ENCODE measurements at places on chromosomes 7 and 10.

DNA sequence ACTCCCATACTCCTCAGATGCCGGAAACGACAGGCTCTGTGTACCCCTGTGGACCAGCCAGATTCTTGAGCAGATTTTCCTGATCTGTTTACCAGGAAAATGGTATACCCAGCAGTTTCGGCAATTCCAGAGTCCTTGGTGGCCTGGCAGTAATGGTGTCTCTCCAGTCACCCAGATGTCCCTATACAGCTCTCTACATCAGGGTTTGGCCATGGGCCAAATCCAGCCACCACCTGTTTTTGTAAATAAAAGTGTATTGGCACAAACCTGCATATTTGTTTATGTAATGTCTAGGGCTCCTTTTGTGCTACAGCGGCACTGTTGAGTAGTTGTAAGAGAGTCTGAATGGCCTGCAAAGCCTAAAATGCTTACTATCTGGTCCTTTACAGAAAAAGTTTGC, 491.3 kb downstream of the RPS24 start:
- DNase-seq, result no peak

DNA sequence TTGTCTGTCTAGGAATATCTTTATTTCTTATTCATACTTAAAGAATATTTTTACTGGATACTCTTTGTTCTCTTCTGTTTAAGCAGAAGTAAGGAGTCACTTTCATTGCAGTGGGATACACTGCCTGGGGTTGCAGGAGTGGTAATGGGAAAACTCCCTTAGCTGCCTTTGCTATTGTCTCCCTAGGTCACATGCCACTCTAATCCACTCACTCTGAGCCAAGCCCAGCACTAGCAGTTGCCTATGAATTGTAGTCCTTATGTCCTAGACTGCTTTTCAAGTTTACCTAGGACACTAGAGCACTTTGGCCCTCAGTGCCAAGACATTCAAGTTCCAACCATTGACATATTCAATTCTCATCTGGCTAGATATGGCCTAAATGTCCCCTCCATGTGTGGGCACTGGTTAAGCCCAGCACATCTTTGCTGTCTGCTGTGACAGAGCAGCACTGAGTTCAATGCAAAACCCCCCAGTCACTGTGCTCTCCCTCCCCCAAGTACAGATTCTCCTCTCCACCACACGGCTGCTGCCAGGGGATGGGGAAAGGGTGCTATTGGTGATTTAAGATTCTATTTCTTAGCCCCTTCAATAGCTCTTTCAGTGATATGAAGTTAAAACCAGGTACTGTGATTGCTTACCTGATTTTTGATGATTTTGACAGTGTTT, 991.7 kb upstream of the KCND2 start:
- no peak for DNase-seq

DNA sequence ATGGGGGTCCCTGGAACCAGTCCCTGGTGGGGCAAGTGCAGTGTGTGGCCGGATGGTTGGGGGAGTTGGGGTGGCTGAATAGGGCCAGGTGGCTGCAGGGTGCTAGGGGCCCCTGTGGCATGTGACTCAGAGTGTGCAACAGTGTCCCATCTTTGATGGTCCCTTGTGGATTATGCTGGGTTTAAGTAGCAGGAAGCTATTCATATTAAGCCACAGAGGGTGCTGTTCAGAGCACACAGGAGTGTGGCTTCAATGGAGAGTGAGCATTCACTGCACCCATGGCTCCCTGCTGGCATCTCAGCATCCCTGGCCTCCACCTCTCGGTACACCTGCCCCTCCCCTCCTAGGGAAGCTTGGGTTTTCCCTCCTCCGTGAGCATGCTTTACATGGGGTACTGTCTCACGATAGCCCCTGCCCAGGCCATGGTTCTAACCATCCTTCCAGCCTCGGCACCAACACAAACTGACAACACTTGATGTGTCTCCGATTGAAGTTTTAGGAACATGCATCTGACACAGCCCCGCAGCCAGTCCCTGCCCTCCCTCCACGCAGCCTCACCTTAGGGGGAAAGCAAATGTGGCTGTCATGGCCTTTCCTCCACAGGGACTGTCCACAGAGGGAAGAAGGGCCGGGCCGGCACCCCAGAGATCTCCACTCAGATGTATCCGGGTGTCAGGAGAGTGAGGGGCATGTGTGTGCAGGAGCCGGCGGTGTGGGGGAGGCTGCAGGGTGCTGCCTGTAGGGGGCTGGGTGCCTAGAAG, 30.4 kb upstream of the PPIF start:
- no peak for DNase-seq

- DNase-seq, result no peak
Observed at GRCh38 chr10:34816501-34817002, 1.5 kb upstream of the PARD3 start.

- no peak for DNase-seq
Observed at GRCh38 chr7:50317221-50317678, 12.7 kb downstream of the IKZF1 start.

DNA sequence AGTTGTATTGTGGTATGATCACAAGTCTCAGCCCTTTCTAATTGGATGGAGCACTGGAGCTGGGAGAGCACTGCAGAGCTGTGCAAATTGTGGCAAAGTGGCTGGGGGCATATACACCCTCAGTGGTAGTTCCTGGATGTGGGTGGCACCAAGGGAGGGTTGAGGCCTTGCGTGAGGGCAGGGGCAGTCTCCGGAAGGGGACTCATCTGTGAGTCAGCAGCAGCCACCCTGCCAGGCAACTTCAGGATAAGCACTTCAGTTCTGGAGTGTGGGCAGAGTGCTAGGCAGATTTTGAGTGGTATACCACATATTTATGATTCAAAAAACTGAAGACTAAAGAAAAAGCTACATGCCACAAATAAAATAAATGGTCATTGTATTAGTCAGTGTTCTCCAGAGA, 210.5 kb downstream of the ETV1 start:
- no peak for DNase-seq

All from stimulated activated CD8-positive, alpha-beta memory T cell treated with anti-CD3 and anti-CD28 coated beads, Interleukin-4, amount 100 ng/mL, for 4 hours (primary cell).